ENCODE measurements at places on chromosomes 13 and 19.

- no peak for DNase-seq
Measured at GRCh38 chr19:3367628-3368440, 1.5 kb downstream of the NFIC start.

- no peak for DNase-seq
Measured at GRCh38 chr19:39111593-39112199, 13.9 kb upstream of the PAK4 start.

- no peak for DNase-seq
Measured at GRCh38 chr13:46235286-46235685, 23.6 kb downstream of the LRRC63 start.

- DNase-seq, result peak; percentile 40
Measured at GRCh38 chr19:35755550-35756376, 1.1 kb downstream of the HSPB6 start.

- DNase-seq, result no peak
Measured at GRCh38 chr13:71089056-71089455, 777.9 kb downstream of the DACH1 start.

DNA sequence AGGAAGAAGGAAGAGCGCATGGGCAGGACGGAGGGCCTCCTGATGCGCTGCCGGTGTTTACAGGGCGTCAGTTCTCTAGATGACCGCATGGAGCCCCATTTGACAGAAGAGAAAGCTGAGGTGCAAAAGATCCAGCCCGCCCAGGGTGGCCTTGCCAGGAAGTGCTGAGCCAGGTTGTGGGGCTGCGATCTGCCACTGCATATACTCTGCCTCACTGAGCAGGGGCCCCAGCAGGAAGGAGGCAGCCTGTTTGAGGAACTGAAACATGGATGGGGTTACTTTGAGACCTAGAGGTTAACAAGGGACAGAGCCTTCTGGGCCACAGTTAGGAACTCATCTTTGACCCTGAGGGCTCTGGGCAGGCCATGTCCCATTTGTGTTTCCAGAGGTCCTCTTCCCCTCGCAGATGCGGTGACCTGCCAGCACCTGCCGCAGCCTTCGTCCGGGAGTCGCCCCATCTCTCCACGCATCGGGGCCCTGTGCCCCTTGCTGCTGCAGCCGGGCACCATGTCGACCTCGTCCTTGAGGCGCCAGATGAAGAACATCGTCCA is 3.2 kb downstream of the EPN1 start:
- no peak for DNase-seq

GRCh38 chr13:28268800-28269223 is 130.5 kb downstream of the PAN3 start:
- DNase-seq, result no peak

GRCh38 chr13:62250501-62251201 is 835.0 kb upstream of the PCDH20 start:
- DNase-seq, result no peak

DNA sequence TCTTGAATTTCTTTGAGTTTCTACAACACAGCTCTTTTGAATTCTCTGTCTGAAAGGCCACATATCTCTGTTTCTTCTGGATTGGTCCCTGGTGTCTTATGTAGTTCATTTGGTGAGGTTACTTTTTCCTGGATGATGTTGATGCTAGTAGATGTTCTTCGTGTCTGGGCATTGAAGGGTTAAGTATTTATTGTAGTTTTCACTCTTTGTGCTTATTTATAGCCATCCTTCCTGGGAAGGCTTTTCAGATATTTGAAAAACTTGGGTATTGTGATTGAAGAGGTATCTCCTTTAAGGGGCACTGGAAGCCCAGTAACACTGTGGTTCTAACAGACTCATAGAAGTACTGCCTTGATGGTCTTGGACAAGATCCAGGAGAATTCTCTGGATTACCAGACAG is 338.5 kb upstream of the SPRY2 start:
- DNase-seq, result no peak

GRCh38 chr19:1941146-1942077 is at the start of gene CSNK1G2:
TSS of gene CSNK1G2 (plus strand) at chr19:1941172. CDS start at chr19:1969773, 28,601 bp downstream.
- DNase-seq, result peak; percentile 26

DNA sequence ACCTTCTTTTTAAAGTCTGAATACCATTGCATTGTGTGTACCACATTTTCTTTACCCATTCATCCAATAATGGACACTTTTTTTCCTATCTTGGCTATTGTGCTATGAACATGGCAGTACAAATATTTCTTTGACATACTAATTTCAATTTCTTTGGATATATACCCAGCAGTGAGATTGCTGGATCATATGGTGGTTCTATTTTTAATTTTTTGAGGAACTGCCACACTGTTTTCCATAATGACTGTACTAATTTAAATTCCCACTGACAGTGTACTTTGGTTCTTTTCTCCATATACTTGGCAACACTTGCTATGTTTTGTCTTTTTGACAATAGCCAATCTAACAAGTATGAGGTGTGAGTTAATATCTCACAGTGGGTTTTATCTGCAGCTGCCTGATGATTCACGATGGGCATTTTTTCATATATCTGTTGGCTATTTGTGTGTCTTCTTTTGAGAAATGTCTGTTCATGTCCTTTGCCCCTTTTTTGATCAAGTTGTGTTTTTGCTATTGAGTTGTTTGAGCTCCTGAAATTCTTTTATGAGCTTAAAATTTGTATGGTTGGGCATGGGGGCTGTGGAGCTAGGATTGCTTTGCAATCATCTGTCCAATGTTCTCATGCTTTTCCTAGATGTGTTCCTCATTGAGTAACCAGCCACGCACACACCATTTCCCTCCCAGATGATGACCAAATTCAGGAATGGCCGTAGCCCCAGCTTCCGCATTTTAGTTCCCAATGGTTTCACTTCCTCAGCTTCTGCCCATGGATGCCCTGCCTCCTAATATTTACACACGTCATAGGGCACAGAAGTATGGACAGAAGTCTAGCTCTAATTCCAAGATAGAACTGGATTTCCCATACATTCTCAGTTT is 380.0 kb upstream of the SGCG start:
- DNase-seq, result no peak

GRCh38 chr13:44969551-44970484 is 19.5 kb downstream of the NUFIP1 start:
- no peak for DNase-seq

- DNase-seq, result no peak
Measured at GRCh38 chr19:18478545-18479311, 40.8 kb upstream of the ISYNA1 start.

GRCh38 chr19:12665281-12665573 is 1.3 kb downstream of the MAN2B1 start:
- no peak for DNase-seq

DNA sequence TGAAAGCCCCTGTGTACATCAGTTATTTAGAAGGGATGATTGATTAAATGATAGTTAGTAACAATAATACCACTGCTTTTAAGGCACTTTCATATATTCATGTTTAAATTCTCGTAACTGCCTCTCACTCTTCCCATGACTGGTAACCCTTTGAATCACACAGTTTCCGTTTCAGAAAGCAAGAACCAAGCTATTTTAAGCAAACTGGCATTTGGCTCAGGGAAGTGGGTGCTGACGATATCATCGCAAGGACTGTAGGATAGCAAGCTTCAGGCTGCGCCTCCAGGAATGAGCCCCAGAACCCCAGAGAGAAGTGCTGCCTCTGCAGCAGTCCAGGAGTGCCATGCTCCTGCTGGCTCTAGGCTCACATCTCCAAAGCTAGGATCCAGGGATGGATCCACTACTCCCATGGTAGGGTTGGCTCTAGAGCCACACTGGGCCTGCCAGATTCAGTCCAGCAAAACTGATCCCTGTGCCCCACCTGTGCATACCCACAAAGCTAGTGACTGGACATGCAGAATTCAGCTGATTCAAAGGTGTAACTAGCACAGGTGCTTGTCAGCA is 313.5 kb downstream of the SLC7A1 start:
- no peak for DNase-seq

DNA sequence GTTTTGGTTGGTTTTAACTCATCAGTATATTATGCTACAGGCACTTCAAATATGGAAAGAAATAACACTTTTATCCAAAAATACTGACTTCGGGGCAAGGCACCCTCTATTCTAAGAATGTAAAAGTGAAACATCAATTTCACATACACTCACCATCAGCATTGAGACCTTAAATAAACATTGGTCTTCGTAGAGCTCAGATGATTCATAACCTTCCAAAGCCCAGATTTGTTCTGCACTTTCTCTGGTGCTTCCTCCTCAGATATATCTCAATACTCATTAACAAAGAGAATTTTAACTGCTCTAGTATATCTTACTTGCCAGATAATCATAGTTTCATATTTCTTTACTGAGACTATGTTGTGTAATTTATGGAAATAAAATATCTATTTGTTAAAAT is 794.3 kb downstream of the LIG4 start:
- no peak for DNase-seq

GRCh38 chr13:41851351-41851750 is 109.6 kb downstream of the VWA8 start:
- no peak for DNase-seq

GRCh38 chr13:29819143-29819542 is 31.3 kb downstream of the UBL3 start:
- DNase-seq, result no peak

DNA sequence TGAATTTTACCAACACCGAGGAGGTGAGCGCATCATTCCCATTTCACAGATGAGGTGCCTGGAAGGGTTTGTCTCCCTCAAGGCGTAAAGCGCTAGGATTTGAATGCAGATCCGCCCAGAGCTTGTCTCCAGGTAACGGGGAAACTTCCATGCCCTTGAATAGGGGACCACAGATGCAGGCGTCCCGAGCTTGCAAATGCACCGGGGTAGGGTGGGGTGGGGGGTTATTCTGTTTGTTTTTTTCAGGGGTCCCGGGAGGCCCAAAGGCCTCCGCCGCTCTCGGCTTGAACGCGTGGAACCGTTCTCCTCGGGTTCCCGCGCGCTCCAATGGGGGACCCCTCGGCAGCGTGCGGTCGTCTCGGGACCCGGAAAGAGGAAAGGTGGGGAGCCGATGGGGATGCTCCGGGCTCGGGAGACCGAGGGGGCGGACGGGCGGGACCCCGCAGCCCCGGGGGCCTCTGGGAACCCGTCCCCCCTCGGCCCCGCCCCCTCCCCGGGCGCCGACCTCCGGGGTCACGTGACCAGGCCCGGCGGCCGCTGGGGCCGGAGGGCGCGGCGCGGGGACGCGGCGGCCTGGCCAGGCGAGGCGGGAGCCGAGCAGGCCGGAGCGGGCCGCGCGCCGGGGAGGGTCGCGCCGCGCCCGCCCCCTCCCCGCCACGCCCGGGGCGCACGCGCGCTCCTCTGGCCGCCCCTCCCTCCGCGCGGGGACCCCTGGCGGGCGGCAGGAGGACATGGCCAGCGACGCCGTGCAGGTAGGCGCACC is at the start of gene PKN1:
Gene PKN1, plus strand, starts transcription at position 516 of the 763 bp plus-strand sequence. Its CDS starts 216 bp downstream, at position 732.
- peak; percentile 43 for DNase-seq

DNA sequence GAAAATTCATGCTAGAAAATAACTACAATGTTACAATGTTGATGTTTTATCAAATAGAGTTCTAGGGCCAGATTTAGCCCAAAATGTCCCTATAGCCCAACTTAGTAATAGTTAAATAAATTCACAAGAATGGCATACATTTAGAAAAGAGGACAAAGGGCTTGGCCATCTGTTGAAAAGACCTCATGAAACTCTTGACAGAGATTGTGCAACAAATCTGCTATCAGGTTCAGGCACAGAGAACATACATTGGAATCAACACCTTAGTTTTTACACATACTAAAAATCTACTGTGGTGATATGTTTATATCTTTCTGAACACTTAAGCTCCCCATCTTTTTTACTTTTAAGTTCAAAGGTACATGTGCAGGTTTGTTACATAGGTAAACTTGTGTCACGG is 298.3 kb upstream of the DACH1 start:
- no peak for DNase-seq

DNA sequence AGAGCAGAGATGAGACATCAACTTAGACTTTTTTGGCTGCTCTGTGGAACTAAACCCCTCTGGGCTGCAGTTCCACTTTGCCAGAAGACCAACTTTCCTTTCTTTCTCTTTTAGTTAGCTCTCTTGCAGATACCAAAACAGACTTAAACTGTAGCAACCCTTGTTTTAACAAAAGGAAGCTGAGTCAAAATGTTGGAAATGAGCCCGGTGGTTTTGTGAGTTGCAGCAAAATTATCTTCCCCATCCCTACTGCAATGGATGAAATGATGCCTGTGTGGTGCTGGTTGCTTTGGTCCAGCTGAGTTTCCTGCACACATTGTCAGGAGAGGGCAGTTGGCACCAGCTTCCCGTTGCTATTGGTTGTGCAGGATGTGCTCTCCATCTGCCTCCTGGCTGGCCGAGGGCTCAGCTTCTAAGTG is 115.3 kb downstream of the LRCH1 start:
- DNase-seq, result no peak

DNA sequence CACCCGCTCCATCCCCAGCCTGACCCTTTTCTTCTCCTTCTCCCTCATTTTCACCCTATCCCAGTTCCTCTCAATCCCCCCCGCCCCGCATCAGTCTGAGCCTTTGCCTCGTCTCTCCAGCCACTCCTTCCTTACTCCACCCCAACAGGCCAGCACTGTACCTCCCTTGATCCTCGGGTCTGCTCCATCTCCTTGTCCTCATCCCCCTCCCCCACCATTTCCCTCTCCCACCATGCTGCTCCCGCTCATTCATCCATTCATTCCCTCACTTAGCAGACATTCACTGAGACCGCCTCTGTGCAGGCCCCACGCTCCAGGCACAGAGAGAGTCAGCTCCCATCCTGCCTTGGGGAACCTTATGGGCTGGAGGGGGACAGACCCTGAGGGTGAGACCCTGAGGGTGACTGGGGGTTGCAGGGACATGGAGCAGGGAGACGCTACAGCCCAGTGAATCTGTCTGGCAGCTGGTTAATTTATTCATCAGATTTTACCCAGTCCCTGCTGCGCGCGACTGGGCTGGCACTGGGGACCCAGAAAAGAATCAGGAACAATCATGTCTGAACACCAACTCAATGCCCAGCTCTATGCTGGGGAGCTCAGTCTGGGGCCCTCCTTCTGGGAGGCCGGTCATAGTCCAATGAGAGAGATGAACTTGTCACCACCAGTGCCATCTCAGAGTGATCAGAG is 881 bp downstream of the ARHGAP33 start:
- DNase-seq, result no peak

- no peak for DNase-seq
Measured at GRCh38 chr13:39676315-39676876, 20.9 kb downstream of the COG6 start.

- no peak for DNase-seq
Measured at GRCh38 chr13:71780546-71780945, 86.5 kb downstream of the DACH1 start.

GRCh38 chr13:111950697-111951096 is 116.3 kb upstream of the SOX1 start:
- no peak for DNase-seq

- DNase-seq, result no peak
Measured at GRCh38 chr13:23688336-23688735, 118.1 kb downstream of the TNFRSF19 start.

Data from activated T-cell treated with anti-CD3 and anti-CD28 coated beads for 1 hour (primary cell).